G401 (cell line): ENCODE measurements at places on chromosomes 6 and 20.

GRCh38 chr6:53979468-53980067 is 131.7 kb upstream of the MLIP start:
- peak; percentile 33 for DNase-seq

- no peak for DNase-seq
Observed at GRCh38 chr20:53922901-53923314, 147.5 kb downstream of the BCAS1 start.

GRCh38 chr20:57236813-57237584 is 29.4 kb downstream of the BMP7 start:
- no peak for DNase-seq

DNA sequence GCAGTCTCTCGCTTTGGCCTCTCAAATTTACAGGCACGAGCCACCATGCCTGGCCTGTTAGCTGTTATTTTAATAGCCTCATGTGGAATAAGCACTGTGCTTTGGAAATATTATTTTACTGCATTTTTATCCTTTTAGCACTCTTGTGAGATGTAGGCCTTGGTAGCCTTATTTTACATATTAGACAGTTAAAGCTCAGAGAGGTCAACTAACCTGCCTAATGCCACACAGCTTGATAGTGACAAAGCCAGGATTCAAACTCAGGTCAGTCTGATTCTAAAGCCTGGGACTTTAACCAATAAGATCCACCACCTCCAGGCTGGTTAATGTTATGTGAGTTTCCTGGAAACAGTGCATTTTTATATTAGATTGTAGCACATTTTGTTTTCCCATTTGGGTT is 9.5 kb downstream of the TNFAIP3 start:
- DNase-seq: no peak

DNA sequence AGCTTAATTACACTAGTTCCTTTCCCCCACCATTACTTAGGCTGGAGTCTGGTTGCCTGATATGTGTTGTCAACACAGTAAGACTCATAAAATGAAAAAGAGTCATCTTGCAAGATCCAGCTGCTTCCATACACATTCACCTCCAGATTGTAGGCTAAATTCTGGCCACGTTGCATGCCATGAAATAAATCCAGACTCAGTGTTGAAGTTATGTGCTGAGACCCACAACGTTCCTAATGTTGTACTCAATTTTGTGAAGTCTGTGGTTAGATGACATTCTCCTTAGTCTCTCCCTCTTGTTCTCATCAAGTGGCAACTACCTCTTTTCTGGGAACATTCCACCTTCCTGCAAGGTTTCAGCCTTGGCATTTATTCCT is 212.3 kb downstream of the LMBRD1 start:
- DNase-seq: no peak

GRCh38 chr6:92267335-92267734 is 1152.0 kb downstream of the EPHA7 start:
- no peak for DNase-seq

DNA sequence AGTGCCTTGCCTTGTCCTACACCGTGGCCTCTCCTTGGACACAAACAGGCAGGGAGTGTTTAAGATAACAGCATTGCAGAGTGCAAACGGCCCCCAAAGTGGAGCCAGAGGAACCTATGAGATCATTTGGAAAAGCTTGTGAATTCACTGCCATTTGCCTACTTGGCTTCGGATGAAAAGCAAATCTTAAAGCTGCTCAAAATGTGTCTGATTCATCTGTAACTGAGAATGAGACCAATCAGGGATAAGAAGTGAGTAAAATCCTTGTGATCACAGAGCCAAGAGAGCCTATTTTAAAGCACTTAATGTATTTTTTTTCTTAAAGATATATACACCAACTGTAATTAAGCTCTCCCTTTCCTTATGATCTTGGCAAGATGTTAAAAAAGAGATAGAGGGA is 65.7 kb upstream of the BACH2 start:
- DNase-seq: no peak

DNA sequence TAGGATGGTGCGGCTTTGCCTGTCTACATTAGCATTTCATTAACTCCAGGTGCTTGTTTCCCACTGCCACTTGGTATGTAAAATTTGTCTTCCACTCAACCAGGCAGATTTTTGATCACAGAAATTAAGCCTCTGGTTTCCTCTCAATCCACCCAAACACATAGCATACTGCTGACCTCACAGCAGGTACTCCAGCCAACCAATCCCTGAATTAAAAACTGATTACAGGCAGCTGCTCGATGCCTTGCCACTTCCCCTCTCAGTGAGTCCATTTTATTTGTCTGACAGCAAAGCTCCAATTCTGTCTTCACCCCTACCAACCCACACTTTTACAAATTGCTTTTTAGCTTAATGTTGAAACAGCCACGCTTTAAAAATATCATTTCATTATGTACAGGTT is 95.2 kb downstream of the PLCB1 start:
- no peak for DNase-seq

DNA sequence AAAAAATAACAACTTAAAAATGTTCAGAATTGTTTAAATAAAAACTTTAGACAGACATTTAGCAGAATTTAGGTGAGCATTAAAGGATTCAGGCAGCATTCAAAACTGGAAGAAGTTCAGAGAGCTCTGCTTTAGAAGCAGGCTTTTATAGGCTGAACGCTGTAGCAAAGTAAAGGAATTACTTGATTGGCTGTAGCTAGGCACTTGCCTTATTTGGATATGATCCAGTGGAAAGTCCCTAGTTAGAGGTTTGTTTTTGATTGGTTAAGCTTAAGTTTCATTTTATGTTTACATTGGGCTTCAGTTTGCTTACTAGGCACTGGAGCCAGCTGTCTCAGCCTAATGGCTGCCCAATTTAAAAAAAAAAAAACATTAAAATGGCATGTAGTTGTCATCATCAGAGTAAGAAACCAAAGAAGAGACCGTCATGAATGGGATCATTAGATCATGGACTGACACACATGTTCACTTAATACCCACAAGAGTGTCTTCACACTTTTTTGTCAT is 65.1 kb downstream of the CBFA2T2 start:
- no peak for DNase-seq

DNA sequence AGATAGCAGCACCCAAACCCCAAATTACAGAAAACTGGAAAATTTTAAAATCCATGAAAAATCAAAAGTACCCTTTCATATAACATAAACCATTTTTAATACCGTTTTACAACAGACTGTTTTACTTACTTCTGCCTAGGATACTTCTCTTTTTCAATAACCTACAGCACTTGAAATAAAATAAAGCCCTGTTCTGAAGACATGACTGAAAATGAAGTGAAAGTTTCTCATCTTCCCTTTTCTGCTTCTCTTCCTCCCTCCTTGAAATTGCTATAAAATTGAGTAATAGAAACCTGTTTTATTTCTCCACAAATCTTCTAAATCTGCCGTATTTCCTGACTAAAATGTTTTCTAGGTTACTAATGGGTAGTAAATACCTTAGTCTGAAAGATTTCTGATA is 20.3 kb downstream of the MMS22L start:
- DNase-seq: no peak

DNA sequence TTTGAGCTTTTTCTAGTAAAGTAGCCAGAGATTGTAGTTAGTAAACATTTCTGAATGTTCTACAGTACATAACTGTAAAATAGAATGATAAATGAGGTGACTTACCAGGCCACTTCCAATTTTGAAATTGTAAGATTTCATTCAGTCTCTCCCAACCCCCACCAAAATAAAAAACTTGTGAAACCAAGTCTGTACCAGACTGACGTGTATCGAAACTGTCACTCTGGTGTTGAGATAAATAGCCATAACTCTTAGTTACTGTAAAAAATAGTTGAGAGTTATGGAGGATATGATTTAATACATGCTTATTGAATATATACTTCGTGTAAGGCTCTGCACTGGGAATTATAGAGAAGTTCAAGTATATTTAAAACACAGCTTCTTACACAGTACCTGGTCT is 455.7 kb downstream of the PLCB1 start:
- DNase-seq: no peak

DNA sequence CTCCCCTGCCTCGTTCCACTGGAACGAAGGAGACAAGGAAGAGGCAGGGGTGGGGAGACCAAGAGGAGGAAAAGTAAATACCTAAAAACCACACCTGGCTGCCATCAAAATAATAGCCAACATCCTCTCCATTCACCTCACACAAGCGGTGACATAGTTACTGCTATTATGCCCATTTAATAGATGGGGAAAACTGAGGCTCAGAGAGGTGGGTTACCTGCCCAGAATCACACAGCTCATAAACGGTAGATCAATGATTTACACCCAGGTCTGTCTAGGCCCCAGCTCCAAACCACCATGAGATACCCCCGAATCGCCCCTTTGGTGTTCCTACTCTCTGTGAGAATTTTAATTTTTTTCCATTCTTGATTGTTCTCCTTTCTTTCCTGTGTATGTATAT is 253.8 kb downstream of the BMP7 start:
- no peak for DNase-seq

DNA sequence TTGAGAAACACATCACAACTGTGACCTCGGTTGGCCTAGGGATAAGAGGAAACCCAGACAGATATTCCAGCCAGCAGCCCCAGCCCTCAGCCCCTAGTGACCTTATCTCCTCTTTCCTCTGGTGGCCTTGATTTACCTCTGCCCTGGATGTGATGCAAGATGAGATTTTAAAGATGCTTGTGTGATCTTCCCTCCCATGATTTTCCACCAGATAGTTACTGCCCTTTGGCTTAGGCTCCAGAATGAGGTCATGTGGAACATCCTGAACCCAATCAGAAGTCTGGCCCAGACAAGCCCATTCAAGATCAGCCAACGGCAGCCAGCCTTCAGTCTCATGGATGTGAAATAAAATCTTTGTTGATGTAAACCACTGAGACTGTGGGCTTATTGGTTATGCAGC is 104.0 kb downstream of the BANF2 start:
- DNase-seq: no peak

DNA sequence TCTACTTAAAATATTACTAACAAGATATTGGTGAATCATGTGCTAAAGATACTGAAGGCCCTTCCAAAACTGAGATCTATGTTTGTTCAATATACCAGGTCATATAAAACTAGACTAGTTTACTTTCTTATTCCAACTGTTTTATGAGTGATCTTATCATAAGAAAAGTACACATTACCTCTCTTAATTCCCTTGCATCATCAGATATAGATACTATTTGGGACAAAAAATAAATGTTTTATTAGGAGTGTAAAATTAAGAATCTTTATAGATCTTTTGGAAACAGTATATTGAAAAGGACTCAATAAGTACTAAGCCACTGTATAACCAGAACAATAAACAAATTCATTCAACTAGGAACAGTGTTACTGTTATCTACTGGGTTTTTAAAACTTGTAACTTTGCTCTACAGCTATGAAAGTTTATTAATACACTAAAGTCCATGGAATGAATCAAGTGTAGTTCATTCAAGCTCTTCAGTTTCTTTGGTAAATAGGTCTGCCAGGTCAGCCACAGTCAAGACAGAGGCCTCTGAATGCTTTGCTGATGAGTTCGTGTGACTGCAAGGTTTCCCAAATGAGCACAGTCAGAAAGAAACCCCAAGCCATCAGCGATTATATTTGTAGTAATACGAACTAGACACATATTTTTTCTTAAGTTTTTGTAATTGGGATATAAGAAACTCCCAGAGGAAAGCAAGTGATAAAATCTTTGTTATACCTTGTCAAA is 71.8 kb upstream of the FBXO30 start:
- no peak for DNase-seq

DNA sequence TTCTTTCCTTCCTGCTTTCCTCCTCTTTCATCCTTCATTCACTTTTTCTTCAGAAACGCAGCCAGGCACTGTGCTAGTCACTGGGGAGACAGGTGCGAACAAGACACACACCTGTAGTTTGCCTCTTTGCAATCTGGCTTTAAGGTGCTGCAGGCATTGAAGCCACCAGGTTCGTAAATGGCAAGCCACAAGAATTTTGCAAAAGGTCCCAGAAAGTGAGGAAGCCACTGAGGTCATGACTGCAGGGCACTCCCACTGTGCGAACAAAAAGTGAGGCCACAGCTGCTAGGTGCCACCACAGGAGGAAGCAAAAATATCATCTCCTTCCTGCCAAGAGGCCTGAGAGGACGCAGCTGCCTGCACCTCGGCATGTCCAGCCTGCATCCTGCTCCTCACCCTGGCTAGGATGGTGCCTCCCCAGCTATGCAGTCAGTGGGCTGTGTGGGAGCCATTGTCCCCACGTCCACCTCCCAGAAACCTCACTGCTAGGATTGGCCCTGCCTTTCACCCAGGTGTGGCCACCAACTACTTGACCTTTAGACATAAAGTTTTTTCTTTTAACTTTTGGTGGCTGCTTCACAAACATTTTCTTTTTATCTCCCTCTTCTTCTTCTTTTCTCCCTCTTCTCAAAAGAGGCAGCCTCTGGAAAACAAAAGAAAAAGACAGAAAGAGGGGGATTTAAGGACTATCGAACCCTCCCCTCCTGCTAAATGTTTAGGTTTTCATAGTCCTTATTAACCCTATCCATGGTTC is 230.8 kb downstream of the BCAS1 start:
- no peak for DNase-seq

DNA sequence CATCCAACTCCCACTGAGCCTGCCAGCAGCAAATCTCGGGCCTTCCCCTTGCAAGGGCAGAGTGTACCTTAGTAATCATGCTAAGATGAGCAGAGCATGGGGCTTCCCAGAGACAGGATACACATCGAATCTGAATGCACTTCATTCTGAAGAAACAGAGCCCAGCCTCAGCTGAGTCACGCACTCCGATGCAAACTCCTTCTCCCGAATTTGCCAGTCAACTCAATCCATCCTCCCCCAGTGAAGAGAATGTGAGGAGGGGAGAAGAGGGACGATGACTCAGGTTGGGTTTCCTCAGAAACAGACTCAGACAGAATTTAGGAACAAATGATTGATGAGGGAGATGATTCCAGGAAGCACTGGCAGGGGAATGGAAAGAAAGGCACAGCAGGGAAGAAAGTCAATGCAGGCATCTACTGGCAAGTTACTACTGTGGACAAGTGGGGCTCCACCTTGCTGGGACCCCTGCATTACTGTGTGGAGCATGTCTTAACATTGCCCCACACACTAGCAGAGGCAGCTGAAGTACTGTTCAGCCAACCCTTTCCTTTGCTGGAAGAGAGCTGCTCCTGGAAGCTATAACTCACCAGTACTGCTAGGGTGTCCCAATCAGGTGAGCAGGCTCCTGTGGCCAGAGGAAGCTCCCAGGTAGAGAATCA is 251.6 kb downstream of the ADGB start:
- DNase-seq: no peak

DNA sequence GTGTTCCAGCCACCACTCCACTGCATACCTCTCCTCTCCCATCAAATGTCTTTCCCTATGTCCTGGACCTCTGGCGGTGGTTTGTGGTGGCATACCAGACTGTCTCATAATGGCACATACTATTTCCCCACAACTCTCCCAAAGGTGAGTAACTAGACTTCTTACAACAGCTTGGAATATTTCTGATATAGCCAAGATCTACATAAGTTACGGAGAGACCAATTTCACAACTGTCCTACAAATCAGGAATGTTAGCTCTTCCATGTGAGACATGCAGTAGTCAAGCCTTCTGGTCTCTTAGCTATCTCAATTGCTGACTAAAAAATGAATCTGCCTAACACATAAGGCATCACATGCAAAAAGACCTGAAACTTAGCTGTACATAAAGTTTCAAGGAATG is 588.9 kb downstream of the RNF144B start:
- DNase-seq: no peak
